ENCODE measurements at places on chromosomes 7 and 10.

DNA sequence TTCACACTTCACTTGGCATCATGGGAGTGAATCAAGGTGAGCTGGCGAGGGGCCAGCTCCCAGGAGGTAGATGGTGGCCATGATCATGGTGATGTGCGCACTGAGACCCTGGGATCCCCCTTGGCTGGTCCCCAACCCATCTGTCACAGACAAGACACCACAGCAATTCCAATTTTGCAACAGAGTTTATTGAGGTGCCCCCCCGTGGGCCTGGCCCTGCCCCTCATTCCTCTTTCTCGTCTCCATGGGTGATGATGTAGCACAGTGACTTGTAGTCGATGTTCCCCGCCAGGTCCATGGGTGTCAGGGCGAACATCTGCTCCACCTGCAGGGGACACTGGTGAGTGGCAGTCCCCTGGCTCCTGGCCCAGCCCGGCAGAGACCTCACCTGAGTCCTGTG, 2.4 kb downstream of the MYL7 start:
- no peak for DNase-seq

- DNase-seq, result no peak
These were observed 57.6 kb upstream of the CACUL1 start for GRCh38 chr10:118812393-118812740.

DNA sequence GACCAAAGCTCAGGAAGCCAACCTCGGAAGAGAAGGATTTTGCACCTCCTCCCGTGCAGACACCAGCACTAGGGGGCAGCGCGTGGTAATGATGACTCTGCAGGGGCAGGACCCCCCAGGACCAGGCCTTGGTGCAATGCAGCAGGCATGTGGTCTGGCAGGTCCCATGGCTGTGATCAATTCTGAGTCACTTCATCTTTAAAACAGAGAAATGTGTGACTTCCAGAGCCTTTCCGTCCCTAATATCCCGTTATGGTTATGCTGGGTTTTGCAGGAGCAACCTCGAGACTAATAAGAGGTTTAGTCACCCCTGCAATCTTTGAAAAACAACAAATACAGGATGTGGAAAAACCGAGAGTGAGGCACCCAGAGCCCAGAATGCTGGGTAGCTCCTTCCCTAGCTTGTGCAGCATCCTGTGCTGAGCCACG, 30.2 kb upstream of the GJD4 start:
- no peak for DNase-seq

DNA sequence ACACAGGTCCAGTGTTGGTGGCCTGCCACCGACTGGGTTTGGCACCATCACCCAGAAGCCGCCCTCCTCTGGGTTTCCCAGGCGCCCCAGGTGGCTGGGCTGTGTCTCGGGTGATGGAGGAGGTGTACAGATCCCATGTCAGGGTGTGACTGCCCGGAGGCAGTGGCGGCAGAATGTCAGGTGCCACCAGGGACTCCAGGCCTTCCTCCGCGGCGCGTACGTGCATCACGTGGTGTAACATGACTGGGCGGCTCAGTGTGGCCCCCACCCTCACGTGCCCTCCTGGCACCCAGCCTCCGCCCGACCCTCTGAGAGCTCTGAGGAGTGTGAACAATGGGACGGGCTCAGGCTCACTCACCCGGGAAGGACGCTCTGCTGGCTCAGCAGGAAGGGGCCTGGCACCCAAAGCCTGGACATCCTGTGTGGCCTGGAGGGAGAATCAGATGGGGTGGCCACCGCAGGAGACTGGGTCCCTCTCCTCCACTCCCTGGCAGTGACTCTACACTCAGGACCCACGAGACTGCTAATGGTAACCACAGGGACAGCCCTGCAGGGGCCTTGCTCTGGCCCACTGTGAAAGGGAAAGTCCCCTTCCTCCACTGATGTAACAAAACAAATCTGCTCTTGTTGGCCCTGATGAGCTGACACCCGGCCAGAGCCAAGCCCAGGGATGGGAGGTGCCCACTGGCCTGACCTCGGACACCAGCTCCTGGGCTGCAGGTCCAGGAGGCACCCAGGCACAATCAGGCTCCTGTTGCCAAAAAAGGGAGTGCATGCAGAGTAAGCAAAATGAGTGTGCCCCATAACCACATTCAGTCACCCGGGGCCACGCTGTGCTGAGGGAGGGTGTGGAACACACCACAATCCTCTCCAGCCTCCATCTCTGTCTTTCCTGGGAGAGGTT, 164.8 kb downstream of the PRKAG2 start:
- no peak for DNase-seq

DNA sequence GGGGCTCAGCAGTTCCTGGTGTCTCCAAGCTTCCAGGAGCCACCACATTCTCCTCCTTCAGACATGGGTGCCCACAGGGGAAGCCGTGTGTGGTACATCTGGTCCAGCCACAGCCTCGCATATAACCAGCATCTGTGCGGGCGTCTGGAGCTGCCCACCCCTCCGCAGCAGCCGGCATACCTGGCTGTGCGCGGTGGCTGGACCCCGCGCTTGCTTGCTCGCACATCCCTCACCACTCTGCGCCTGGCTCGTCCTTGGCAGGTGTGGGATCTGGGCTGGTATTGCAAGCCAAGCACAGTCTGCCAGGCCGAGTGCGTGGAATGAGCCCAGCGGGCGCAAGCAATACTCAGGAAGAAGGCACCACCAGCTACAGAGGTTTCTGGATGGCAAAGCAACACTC, 117.7 kb upstream of the MBL2 start:
- no peak for DNase-seq

DNA sequence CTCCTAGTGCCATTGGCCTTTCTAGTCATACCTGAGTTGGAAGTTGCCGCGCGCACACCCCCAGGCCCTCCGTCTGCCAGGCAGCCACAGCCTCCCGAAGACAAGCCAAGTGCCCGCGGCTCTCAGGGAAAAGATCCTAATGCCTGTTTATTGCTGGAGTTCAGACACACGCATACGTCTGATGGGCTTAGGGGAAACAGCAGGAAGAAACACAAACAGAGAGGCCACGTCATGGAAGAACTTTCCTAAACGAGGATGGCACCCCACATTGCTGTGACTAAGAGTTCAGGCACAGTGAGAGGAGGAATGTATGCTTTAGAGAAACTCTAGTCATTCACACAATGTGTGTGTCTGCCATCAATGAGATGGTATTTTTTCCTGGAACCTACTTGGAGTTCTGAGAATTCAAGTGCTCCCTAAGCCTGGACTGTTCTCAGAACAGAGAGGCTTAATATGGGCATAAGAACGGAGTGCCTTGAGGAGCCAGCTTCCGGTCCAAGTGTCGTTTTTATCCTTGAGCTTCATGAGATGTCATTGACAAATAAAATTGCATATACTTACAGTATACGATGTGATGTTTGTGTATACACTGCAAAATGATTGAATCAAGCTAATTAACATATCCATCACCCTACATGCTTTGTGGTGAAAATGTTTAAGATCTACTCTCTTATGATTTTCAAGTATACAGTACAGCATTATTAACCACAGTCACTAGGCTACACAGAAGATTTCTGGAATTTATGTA, 11.6 kb upstream of the RBP3 start:
- peak; percentile 84 for DNase-seq

DNA sequence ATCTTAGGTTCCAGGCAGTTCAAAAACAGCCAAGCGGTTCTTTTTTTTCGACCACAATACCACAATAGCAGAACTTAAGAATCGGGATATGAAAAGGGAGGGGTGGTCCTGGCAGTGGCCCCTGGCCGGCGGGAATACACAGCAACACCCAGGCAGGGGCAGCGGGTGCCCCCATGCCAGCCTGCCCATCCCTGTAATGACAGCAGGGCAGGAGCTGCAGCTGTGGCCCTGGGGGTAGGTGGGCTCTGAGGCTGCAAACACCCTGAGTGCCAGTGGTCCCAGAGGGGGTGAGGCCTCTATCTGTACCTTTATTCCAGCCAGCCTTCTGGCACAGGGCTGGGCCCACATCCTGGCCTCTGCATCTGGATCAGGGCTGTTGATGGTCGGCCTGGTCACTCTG, 247.4 kb downstream of the SEMA3D start:
- DNase-seq, result no peak

- DNase-seq, result no peak
These were observed 76.8 kb downstream of the ADK start for GRCh38 chr10:74227697-74228424.

DNA sequence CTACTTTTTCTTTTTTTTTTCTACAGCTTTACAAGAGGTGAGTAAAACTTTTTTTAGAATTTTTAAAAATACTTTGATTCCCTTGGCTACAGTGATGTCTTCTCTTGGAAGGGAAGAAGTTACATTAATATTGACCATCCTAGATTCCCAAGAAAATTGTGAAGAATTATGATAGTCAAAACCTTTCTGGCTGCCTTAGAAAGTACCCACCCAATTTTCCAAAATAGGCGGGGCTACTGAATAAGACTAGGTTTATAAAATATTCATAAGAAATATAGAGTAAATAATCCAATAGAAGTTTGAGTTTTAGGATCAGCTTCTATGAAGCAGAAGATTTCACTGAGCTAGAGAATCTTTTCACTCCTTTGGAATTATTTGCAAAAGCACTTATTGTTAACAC, 3.0 kb downstream of the COL1A2 start:
- no peak for DNase-seq

DNA sequence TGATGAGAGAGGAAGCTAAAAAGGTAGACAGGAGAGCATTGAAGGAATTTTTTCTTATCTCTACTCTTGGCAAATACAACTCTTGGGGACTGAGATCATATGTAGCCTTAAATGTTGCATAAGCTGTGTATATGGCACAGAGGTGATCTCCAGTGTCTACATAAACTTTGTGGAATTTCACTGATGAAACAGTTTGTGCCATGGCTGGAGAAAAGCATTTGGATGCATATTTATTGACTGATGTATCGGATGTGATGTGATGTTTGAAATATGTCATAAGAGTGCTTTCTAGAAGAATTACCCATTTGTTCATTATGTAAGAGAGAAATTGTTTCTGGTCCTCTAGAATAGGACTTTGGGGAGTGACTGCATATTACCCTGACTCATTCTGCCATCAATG, 244.9 kb upstream of the LRRTM3 start:
- no peak for DNase-seq

GRCh38 chr7:150324373-150324961, 1.1 kb upstream of the ACTR3C start:
- no peak for DNase-seq

GRCh38 chr10:30997536-30998235, 34.0 kb downstream of the ZNF438 start:
- DNase-seq, result no peak

DNA sequence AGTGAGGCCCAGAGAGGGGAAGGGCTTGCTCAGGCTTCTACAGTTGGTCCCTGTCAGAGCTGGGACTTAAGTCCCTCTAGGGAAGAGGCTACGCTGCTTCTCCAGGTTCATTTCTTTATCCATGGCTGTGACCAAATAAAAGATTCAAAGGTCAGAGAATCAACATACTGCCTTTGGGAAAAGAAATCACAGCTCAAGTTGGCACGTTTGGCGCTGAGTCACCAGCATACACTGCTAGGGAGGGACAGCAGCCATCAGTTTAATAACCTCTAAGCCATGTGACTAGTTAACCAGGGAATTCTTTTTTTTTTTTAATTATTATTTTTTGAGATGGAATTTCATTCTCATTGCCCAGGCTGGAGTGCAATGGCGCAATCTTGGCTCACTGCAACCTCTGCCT, 28.4 kb upstream of the CRHR2 start:
- no peak for DNase-seq

DNA sequence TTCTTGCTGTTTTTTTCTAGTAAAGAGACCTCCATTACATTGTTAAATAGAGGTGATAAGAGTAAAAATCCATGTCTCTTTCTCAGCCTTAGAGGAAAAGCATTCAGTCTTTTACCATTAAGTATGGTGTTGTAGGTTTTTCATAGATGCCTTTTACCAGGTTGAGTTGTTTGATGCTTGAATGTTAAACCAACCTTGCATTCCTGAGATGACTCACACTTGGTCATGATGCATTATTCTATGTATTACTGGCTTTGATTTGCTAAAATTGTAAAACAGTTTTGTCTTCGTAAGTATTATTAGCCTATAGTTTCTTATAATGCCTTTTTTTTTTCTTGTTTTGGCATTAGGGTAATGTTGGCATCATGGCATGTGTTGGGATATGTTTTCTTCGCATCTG, 90.0 kb downstream of the ANKRD61 start:
- DNase-seq, result no peak

GRCh38 chr10:69685802-69686585, 55.9 kb downstream of the FAM241B start:
- DNase-seq, result no peak

DNA sequence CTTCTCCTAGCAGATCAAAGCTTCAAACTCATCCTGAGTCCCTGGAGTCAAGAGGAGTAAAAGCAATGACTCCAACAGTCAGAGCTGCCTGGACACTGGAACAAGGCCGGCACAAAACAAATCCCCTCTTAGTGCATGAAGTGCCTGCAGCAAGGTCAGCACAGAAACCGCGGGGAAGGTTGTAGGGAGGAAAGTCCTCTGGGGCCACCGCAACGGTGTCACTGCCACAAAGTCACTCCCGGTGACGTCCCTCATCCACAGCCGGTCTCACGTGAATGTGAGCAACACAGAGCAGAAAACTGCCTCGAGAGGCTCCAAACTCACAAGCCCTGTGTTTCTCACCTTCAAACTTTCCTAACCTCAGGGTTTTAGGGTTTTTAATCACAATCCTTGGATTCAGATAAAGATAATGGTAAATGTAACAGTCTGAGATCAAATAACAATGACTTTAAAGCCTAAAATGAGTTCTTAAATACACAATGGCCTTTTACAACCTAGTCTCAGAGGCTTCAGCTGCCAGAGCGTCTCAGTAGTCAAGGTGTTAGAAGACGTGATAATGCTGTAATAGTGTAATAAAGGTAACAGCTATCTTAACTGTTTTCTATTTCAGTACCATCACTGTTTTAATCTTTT, 274.3 kb downstream of the ZMYND11 start:
- no peak for DNase-seq

GRCh38 chr7:74453322-74454011, at the start of gene GTF2IRD1:
GTF2IRD1 (plus strand) TSS chr7:74453906; CDS start chr7:74508081, 54,175 bp downstream.
- DNase-seq, result peak; percentile 31

DNA sequence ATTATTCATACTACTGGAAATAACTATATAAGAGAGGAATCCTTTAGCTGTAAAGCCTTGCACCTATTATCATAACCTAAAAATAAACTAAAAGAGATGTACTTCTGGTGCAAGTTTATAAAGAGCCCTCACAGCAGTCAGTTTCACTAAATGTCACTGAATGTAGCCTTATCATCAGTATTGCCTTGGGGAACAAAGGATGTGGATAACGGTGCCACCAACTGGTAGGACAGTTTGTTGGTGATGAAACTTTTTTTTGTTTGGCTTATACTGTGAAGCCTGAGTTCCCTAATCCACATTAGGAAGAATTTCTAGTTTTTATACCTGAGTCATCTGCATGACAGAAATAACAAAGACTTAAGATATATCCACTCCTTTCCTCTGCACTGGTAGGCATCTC, 117.9 kb upstream of the COL1A2 start:
- peak; percentile 8 for DNase-seq

- no peak for DNase-seq
These were observed 58.7 kb upstream of the TMEM106B start for GRCh38 chr7:12152196-12152918.
